NCI-H82 (cell line): ENCODE measurements at places on chromosomes 6 and 20.

GRCh38 chr6:51477711-51478311 lies 609.6 kb downstream of the PKHD1 start:
- peak; percentile 81 for DNase-seq

- no peak for DNase-seq
These were observed 187.8 kb downstream of the ANKRD60 start for GRCh38 chr20:58040447-58041290.

- no peak for DNase-seq
These were observed 10.2 kb downstream of the RPRD1B start for GRCh38 chr20:38043512-38044300.

GRCh38 chr6:26571592-26572296 lies 25.0 kb upstream of the ABT1 start:
- DNase-seq, result peak; percentile 94

DNA sequence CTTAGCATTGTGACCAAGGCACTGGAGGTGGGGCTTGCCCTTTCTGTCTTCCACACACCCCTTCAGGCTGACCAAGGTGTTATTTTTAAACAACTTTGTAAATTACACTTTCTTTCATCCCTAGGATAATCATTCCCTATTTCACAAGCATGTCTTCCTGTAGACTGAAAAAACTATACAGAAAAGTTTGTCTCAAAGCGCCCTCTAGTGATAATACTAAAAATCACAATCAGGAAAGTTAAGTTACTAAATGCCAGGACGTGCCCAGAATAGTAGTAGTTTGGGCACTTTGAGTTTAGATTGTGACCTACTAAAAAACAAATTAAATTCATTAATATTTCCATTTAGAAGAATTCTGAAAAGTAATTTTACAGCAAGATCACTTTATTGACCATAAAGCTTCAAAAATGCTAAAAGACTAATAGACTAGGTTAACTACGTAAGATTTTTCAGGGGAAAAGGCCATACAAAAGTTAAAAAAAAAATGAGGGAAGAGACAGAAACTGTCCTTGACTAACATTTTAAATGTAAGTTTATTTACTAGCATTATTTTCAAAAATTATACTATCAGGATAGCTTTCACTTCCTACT lies 123.3 kb upstream of the DUSP22 start:
- DNase-seq, result peak; percentile 74

GRCh38 chr6:14231071-14231483 lies 113.5 kb downstream of the CD83 start:
- no peak for DNase-seq

DNA sequence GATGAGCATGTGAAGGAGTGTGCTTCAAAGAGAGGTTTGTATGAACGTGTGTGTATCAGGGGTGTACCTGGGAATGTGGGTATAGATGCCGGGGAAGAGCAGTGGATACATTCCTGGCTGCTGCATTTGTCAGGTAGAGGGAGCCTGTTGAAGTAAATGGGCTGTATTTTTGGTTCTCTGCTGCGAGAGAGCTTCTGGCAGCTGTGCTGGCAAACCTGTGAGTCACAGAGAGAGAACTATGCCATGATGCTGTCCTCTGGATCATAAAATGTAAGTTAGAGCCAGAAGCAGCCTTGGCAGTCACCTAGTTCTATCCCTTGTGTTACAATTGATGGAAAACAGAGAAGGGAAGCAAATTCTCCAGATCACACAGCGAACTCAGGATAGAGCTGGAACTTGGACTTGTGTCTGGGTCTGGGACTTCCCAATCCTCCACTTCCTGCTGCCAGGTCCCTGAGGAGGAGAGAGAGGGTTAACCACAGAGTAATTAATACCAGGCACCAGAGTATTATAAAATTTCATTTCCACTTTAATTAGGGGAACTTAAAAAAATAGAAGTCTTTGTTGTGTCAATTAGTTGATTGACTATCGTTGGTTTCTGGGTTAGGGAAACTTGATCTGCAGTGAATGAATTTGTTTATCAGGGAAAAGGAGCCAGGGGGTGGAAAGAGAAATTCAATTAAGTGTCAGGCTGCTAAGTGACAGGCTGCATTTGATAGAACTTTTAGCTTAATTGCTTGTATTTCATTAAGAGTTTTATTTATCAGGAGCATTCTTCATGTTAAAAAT lies 41.1 kb upstream of the GTSF1L start:
- DNase-seq, result no peak

DNA sequence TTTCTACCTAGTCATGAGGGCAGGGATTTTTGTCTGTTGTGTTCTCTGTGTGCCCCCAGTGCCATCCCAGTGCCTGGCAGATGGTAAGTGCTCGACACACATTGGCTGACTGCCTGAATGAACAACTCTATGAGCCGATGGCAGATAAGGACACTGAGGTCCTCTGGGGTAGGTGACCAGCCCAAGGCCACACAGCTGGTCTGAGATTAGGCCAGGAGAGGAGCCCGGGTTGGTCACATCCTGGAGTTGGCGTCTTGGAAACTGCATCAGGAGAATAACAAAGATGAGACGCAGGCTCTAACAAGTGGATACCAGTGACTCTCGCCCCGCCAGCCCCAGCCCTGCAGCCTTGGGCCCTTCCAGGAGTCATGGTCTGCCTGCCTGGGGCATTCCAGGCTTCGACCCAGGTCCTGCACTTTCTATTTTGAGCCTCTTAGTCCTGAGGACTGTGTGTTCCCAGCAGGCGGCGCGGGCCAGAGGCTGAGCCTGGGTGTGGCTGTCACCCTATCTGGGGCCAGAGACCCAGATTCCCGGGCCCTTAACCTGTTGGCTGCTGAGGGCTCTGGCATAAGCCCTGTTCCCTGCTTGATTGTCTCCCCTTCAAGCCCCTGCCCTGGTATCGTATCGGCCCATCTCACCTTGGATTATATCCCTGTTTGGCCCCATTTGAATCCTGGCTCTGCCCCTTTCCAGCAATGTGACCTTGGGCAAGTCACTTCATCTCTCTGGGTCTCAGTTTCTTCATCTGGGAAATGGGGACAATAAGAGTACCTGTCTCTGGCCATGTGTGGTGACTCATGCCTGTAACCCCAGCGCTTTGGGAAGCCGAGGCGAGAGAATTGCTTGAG lies 88.3 kb downstream of the CEBPB start:
- DNase-seq, result no peak

- no peak for DNase-seq
These were observed 17.7 kb downstream of the CST8 start for GRCh38 chr20:23508449-23509229.

DNA sequence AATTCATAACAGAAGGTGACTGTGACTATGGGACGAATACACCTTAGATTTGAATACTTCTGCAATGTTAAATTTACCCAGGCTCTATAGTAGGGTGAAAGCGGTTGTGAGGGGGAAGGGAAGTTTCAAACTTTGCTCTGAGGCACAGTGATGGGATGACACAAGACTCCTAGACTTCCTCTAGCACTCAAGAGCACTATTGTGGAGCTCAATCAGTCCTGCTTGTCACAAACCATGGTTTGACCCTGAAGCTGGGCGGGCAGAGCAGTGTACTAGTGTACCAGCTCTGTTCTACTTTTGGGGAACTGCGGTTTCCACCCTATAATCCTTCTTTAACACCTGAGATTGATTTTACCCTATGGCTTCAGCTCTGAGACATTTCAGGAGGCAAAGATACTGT lies 17.1 kb downstream of the TRIM27 start:
- no peak for DNase-seq

DNA sequence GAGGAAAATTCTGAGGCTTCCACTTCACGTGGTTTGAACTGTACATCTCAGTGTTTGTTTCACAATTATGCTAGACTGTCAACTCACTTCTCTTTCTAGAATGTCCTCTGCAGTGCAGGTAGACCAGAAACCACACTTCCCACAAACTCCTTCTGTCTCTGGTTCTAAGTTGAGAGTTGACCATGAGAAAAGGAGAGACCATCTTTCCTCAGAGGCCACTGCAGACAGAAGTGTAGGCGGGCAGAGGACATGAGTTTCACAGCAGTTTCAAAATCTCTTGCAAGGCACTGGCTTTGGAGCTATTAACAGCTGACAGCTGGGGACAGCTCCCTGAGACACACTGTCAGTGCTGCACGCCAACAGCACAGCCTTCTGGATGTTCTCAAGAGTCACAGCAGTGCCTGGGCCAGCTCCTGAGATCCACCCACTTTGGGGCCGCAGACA lies 55.4 kb upstream of the MOXD1 start:
- peak; percentile 24 for DNase-seq

GRCh38 chr6:68628161-68628560 lies 6.9 kb upstream of the ADGRB3 start:
- no peak for DNase-seq

DNA sequence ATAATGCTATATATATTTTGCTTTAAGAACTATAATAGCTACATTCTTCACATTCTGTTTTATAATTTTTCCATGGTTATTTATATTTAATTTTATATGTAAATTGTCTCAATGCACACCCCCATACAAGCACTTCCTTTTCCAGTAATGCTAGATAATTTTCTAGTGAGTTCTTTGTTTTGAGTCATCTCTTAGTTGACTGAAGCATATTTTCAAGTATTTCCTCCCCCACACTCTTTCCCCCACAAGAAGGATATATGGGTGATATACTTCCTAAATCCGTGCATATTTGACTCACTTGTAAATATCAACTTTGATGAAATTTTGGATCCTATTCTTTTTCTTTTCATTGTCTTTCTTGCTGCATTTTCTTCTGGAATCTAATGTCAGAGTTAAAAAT lies 82.1 kb upstream of the SRSF6 start:
- DNase-seq, result no peak

GRCh38 chr6:74657011-74657410 lies 548.8 kb downstream of the COL12A1 start:
- no peak for DNase-seq

DNA sequence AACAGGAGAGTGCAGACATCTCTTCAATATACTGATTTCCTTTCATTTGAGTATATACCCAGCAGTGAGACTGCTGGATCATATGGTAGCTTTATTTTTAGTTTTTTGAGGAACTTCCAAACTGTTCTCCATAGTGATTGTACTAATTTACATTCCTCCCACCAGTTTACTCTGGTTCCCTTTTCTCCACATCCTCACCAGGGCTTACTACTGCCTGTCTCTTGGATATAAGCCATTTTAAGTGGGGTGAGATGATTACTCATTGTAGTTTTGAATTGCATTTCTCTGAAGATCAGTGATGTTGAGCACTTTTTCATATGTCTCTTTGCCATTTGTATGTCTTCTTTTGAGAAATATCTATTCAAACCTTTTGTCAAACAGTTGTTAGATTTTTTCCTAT lies 64.9 kb upstream of the HMGCLL1 start:
- DNase-seq, result no peak

- DNase-seq, result no peak
These were observed 152.7 kb upstream of the SYNDIG1 start for GRCh38 chr20:24316731-24317130.

GRCh38 chr6:127262896-127263295 lies 3.8 kb upstream of the RNF146 start:
- no peak for DNase-seq

- DNase-seq, result no peak
These were observed 163.5 kb upstream of the SHLD1 start for GRCh38 chr20:5586720-5587119.

DNA sequence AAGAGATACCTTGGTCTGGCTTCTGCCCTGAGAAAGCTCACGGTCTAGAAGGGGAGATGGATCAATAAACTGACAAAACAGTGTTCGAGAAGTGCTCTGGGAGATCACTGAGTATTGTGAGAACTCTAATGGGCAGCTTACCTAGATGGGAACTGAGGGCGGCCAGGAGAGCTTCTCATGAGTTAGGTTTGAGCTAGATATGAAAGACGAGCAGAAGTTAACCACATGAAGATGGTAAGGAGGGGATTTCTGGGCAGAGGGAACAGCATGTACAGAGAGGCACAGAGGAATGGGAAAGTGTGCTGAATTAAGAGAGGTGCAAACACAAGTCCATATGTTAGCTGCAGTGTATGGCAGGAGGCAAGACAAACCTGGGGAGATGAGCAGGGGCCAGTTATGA lies 11.9 kb downstream of the ZFAND3 start:
- DNase-seq, result no peak

GRCh38 chr20:34213213-34213612 lies 28.0 kb upstream of the ASIP start:
- no peak for DNase-seq

DNA sequence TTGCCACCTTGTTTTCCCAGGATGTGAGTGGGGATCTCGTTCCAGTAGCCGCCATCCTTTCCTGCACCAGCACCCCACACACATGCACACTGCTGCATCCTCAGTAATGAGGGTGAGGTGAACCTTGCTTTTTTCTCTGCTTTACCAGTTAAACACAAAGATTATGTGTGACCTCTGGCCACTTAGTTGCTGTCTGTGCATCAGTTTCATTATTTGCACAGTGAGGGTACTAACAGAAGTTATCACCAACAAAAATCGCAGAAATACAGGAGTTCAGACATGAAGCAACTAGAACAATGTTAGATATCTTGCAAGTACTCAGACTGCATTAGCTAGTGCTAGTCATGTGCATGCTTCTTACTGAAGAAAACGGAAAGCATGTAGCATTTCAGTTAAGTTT lies 17.4 kb upstream of the DACT2 start:
- DNase-seq, result no peak

GRCh38 chr6:106885679-106886078 lies 88.8 kb downstream of the CD24 start:
- peak; percentile 57 for DNase-seq

DNA sequence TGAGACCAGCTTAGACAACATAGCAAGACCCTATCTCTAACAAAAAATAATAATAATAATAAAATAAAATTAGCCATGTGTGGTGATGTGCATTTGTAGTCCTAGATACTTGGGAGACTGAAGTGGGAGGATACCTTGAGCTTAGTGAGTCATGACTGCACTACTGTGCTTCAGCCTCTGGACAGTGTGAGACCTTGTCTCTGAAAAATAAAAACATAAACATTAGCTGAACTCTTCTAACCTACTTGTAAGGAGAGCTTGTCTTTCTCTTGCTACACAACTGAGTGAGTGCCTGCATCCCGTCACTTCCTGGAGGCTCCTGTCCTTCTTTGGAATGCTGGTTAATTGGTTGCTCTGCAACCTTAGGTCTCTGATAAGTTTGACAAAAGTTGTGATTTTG lies 5.1 kb upstream of the DBNDD2 start:
- no peak for DNase-seq

GRCh38 chr6:132570221-132570777 lies at the start of gene TAAR6:
TSS of gene TAAR6 (plus strand) at chr6:132570322. CDS start at chr6:132570322, 0 bp downstream.
- DNase-seq, result no peak

DNA sequence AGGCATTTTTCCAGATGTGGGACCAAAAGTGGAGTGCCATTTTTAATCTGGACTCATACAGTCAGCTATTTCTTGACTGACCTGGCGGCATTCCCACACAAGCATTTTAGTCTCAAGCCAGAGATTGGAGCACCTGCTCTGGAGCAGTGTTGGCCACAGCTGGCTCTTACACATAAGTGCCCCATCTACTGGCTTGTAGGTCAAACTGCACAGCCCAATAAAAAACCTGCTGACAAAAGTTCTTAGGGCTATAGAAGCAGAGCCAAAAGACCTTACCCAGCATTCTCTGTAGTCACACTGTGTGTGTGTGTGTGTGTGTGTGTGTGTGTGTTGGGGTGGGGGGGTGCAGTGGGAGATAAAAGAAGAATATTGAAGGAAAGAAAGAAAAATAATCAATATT lies 38.6 kb upstream of the SENP6 start:
- peak; percentile 59 for DNase-seq

- no peak for DNase-seq
These were observed 31.8 kb downstream of the ZNF831 start for GRCh38 chr20:59195316-59195993.
